ENCODE measurements at places on chromosomes 13 and 19.

GRCh38 chr13:98476538-98476966 lies 100.4 kb downstream of the STK24 start:
- DNase-seq, result peak; percentile 71

DNA sequence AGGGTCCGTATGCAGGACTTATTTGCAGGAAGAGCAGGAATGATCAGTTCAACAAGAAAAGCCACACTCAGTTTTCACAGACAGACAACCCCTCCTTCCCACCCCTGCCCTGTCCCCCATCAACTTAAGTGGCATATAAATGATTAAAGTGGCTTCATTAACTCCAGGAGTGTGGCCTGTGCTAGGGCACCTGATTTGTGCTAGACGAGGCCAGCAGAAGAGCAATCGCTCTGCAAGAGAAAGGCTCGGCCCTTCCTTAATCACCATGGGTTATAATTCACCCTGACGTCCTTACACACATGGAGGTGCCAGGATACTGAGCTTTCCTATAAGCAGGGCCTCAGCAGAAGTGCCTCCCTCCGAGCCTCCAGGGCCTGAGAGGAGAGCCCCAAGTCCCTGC lies 14.6 kb downstream of the C19orf12 start:
- DNase-seq, result no peak

GRCh38 chr13:33624253-33624652 lies 193.7 kb upstream of the RFC3 start:
- no peak for DNase-seq

- DNase-seq, result no peak
Observed at GRCh38 chr13:91889641-91890040, 491.2 kb downstream of the GPC5 start.

- no peak for DNase-seq
Observed at GRCh38 chr13:43544011-43544410, 242.8 kb downstream of the ENOX1 start.

DNA sequence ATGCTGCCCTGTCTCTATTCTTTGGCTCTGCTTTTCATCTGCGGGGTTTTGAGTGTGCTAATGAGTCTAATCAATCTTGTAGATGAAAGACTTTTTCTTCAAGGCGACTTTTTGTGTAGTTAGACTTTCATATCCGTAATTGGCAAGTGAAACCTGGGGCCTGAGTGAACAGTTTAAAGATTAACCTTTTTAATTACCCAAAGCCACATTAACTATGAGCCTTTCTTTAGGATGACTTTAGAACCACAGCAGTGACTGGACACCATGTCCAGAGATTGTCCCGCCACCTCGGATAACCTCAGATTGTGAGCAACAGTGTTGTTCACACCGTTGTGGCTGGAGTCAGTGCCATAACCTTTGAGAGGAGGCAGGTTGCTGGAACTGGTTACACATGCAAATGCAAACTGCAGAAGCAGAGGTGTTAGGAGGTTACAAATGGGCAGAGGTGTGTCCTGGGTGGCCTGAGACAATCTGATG lies 58.7 kb downstream of the SIAH3 start:
- no peak for DNase-seq

- DNase-seq, result no peak
Observed at GRCh38 chr19:17505223-17505622, 6.2 kb upstream of the PGLS start.

DNA sequence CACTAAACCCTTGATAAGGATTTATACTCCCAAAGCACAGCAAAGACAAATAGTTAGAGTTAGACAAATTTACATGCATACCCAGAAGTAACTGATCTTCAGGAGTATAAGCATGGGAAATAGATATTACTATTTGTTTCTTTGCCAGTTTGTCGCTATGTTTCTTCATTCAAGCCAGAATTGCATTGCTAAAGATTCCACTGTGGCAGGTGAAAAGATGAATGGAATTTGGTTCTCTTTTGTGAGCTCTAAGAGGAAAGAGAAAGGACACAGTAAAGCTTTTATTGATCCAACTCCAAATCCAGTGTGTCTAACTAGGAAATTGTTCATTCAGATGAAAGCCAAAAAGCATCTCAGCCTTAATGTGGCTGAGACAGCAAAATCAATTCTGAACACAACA lies 292.3 kb upstream of the SPRY2 start:
- DNase-seq, result no peak

DNA sequence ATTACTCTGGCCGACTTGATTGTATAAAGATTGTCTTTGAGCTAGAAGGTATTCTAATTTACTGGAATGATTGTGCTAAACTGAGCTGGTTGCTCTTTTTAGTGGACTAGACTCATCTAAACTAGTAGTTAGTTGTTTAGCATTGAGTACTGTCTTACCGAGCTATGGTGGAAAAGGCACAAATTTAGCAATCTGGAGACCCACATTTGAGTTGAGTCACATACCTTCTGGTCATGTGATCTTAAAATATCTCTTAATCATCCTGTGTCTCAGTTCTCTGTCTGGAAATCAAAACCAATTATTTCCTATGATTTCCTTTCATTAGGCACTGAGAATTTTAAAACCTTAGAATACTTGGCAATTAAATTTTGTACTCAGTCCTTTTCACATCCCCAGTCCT lies 349.5 kb downstream of the IRS2 start:
- DNase-seq, result no peak

DNA sequence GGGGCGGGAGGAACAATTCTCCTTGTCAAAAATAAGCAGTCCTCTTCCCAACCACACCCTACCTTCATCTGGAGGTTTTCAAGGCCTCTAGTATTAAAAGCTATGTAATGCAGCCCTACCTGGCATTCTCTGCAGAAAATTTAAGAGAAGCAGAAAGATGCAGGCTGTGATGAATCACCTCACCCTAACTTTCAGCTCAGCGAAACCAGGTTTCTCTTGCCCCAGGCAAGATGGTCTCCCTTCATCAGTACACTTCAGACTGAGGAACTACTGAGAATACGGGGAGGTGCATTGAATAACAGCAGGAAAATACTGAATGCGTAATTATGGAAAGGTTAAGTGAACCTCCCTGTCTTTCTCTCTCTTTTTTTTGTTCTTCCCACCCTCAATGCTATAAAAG lies 437.6 kb upstream of the KLF12 start:
- DNase-seq, result no peak

- peak; percentile 76 for DNase-seq
Observed at GRCh38 chr19:32373585-32374295, 28.3 kb downstream of the ZNF507 start.

GRCh38 chr19:58572818-58573657 lies at the start of gene MZF1:
Gene MZF1 (minus strand): TSS chr19:58573335. CDS start chr19:58571389, 1,946 bp downstream.
- DNase-seq, result no peak

- DNase-seq, result no peak
Observed at GRCh38 chr19:58538257-58539168, 5.4 kb upstream of the TRIM28 start.

GRCh38 chr13:73355134-73355533 lies 296.3 kb downstream of the KLF5 start:
- DNase-seq, result no peak

DNA sequence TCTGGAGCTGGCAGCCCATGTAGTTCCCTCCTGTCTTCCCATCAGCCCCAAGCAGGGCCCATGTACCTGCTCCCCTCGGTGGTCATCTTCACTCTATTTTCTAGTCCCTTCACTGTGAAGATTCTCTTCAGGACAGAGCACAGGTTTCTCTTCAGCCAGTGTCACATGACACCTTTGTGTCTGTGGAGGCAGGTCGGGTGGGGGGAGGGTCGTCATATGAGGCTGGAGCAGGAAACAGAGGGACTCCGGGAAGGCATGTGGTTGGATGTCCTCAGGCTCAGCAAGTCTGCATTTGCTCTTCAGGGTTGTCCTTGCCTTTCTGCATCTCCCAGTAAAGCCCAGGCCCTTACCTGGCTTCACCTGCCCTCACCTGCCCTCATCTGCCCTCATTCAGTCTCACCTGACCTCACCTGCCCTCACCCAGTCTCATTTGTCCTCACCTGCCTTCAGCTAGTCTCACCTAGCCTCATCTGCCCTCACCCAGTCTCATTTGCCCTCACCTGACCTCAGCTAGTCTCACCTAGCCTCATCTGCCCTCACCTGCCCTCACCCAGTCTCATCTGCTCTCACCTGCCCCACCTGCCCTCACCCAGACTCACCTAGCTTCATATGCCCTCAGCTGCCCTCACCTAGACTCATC lies 120.3 kb downstream of the ZDHHC20 start:
- no peak for DNase-seq

GRCh38 chr19:51135004-51135403 lies 7.1 kb upstream of the SIGLEC7 start:
- DNase-seq, result no peak

- DNase-seq, result no peak
Observed at GRCh38 chr13:30787738-30788525, 52.6 kb downstream of the ALOX5AP start.

DNA sequence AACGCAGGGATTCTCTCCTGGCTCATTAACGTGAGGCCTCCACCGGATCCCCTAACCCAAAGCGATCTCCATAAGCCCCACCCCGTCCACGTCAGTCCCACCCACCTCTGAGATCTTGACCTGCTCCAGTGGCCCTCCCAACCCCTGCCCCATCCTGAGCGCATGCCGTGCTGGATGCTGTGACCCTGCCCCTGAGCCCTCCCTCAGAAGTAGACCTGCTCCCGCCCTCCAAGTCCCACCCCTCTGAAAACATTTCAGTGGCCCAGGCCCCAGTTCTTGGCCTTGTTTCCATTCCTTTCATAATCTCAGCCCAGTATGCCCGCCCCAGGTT lies 19.9 kb downstream of the LMTK3 start:
- no peak for DNase-seq

DNA sequence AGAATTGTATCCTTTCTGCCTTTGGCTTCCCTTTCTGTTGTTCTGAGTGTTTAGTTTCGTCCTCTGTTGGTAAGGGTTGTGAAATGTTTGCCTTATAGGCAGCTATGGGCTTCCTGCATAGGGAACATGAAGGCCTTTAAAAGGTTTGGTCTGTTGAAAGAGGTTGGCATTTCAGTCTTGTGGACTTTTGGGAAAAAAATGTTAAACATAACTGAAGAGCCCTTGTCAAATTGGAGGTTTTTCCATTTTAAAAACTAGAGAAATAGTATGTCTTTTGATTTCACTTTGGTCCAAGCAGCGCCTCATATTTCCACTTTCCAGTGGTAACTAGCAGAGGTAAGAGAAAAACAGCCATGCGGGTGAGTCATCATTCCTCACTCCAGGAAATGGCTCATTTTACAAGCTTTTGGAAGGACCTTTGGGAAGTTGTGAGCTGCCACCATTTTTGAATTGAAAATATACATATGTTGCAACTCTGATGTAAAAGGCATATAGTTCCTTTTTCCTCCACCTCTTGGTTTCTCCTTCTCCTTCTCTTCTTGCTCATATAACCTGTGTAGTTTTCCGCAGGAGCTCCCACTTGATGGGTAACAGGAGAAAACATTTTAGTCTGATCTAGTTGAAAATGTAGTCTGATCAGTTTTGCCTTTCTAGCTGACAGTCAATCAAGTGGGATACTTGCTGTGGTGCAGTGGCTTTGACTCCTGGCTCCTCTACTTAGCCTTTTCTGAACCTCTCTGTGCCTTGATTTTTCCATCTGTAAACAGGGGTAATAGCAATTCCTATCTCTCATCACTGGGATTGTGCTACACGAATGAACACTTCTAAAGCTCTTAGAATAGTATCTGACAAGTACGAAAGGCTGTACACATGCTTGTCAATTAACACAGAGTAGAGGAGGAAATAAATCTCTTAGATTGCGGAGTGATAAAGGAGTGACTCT lies 23.0 kb downstream of the GPC6 start:
- peak; percentile 25 for DNase-seq

GRCh38 chr13:39655041-39655568 lies 357 bp upstream of the COG6 start:
- no peak for DNase-seq

DNA sequence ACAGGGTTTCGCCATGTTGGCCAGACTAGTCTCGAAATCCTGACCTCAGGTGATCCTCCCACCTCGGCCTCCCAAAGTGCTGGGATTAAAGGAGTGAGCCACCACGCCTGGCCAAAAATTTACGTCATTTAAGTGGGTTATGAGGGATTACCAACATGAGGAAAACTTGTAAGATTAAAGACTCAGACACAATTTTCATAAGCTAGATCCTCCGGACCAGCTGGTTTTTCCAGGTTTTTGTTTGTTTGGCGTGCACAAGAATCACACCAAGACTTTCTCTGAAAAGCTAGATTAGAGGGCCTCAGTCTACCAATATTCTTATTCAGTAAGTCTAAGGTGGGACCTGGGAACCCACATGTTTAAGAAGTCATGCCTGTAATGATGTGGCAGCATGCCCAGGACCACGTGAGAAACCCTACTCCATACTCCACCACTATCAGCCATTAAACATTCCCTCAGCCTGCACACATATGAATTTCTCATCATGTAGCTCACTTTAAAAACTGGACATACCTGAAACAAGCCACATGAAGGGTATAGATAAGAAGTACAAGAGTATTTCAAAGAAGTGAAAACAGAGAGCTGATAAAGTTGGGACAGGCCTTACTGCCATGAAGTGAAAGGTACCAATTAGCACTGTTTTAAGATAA lies 25.7 kb downstream of the DIAPH3 start:
- no peak for DNase-seq

GRCh38 chr13:114102131-114102520 lies 30.3 kb downstream of the RASA3 start:
- no peak for DNase-seq

- DNase-seq, result no peak
Observed at GRCh38 chr19:14674764-14675163, at the start of gene ADGRE3. Gene ADGRE3 (minus strand): TSS chr19:14674844. CDS start chr19:14674770, 74 bp downstream.

DNA sequence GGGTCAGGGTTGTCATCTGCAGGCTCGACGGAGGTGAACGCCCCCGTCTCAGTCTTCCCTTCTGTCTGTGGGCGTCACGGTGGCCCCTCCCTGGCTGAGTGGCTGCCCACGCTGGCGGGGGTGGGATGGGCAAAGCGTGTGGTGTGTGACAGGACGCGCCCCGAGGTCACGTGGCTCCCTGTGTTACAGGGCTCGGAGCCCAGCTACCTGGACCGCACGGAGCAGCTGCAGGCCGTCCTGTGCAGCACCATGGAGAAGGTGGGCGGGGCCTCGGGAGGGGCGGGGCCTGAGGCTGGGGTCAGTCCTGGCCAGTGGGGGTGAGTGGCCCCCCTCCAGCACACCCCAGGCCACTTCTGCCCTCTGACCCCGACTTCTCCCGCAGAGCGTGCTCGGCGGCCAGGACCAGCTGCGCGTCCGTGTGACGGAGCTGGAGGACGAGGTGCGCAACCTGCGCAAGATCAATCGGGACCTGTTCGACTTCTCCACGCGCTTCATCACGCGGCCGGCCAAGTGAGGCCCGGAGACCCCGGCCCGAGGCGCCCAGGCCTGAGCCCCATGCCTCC lies 6.3 kb upstream of the GRIN3B start:
- no peak for DNase-seq

DNA sequence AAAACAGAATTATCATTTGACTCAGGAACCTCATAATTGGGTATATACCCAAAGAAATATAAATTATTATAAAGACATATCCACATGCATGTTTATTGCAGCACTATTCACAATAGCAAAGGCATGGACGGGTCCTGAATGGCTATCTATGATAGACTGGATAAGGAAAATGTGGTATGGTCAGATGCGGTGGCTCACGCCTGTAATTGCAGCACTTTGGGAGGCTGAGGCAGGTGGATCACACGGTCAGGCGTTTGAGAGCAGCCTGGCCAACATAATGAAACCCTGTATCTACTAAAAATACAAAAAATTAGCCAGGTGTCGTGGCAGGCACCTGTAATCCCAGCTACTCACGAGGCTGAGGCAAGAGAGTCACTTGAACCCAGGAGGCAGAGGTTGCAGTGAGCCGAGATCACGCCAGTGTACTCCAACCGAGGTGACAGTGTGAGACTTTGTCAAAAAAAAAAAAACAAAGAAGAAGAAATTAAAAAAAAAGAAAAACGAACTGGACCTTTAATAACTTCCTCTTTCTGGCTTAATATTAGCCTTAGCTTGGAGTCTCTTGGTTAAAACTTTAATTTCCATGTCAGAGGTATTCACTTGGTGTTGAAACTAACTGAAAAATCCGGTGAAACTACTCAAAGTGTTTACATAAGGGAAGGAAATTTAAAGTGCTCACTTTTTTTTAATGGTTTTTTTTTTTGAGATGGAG lies 104.4 kb downstream of the ZNF486 start:
- DNase-seq, result no peak

Measured in T1000 (cell line).